ENCODE measurements at places on chromosomes 4 and X.

- DNase-seq: no peak
Observed at GRCh38 chr4:166293556-166293955, 420.5 kb downstream of the TLL1 start.

GRCh38 chr4:51923343-51923742 is 80.4 kb downstream of the DCUN1D4 start:
- DNase-seq: no peak

GRCh38 chr4:36414248-36414647 is 132.8 kb downstream of the DTHD1 start:
- DNase-seq: no peak

DNA sequence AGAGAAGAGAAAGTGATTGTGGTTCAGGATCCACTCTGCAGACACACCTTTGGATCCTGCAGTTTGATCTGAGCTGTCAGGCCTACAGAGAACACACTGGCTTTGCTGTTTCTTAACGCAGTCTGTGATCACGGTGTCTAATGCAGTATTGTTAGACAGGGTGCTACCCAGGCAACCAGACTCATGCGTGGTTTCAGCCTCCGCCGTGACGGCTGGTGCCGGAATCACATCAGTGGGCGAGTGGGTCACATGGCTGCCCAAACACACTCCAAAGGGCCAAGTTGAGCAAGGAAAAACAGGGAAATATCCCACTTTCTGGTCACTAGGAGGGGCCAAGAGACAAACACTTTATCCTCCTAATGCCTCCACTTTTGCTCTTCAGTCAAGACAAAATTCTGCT is 27.5 kb downstream of the CCDC149 start:
- DNase-seq: no peak

- no peak for DNase-seq
Observed at GRCh38 chr4:48369248-48369647, 27.9 kb downstream of the SLAIN2 start.

DNA sequence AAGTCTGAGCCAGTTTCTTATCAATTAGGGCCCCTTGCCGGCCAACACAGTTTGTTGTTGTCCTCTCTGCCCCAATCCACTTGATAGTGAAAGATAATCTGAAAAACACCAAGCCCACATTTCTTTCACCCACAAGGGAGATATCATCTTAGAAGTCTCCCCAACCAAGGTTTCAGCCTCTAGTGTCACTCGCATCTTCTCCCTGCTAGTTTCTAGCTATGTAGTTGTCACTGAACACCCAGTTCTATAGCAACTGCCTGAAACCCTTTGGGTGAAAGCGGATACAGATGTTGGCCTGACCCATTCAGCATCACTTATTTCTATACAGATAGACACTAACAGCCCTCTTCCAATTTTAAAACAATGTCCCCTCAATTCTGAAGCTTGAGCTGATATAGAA is 116.3 kb downstream of the BMP15 start:
- no peak for DNase-seq

- no peak for DNase-seq
Observed at GRCh38 chrX:44871114-44871645, 1.8 kb upstream of the KDM6A start.

DNA sequence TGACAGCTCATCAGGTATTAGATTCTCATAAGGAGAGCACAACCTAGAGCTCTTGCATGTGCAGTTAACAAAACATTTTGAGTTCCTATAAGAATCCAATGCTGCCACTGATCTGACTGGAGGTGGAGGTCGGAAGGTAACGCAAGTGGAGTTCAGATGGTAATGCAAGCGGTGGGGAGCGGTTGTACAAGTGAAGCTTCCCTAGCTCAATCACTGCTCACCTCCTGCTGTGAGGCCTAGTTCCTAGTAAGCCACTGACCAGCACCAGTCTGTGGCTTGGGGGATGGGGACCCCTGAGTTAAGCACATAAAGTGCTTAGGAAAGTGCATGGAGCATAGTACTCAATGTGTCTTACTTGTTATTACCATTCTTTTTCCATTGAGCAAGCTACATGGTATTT is 983.2 kb upstream of the IGFBP7 start:
- no peak for DNase-seq

Data from activated CD4-positive, alpha-beta T cell treated with anti-CD3 and anti-CD28 coated beads, Interleukin-2, amount 10 ng/mL, durations not matched to agents 7 days and 5 days (primary cell).